Activated naive CD4-positive, alpha-beta T cell treated with anti-CD3 and anti-CD28 coated beads for 36 hours (primary cell): ENCODE measurements at places on chromosomes 7 and 10.

- DNase-seq: no peak
Measured at GRCh38 chr10:131908151-131908550, 7.3 kb downstream of the PPP2R2D start.

GRCh38 chr10:22251751-22252223 lies 34.0 kb upstream of the EBLN1 start:
- DNase-seq: peak; percentile 74

DNA sequence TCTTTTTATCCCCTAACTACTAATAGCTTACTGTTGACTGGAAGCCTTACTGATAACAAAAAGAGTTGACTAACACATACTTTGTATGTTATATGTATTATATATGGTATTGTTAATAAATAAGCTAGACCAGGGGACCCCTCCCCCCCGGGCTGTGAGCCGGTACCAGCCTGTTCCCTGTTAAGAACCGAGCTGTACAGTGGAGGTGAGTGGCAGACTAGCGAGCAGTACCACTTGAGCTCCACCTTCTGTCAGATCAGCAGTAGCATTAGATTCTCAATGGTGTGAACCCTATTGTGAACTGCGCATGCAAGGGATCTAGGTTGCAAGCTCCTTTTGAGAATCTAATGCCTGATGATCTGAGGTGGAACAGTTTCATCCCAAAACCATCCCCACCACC lies 377.0 kb downstream of the IPMK start:
- DNase-seq: no peak

GRCh38 chr10:116457488-116457887 lies 29.8 kb downstream of the PNLIPRP3 start:
- no peak for DNase-seq

DNA sequence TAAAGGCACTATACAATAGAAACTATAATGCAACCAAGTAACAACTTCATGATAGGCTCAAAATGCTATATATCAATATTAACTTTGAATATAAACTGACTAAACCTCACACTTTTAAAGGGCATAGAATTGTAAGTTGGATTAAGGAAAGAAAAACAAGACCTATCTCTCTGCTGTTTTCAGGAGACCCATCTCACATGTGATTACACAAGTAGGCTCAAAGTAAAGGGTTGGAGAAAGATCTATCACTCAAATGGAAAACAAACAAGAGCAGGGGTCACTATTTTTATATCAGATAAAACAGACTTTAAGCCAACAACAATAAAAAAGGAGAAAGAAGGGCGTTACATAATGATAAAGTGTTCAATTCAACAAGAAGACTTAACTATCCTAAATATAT lies 155.5 kb downstream of the CDK14 start:
- no peak for DNase-seq

GRCh38 chr10:103457896-103458583 lies 660 bp downstream of the CALHM1 start:
- DNase-seq: no peak

DNA sequence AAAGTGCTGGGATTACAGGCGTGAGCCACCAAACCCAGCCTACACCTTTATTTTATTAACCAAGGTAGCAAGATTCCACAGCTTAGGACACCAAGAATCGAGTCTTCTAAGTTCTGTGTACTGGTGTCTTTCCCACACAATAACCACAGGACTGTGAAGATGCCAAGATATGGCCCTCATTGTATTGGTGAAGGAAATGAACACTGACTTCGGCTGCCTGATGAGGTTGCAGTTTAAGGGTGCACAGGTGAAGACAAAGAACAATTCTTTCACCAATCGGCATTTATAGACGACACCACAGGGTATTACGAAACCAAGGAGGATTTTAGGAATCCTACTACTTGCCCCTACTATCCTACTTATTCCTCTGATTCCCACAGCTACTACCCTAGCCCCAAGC lies 47.5 kb upstream of the SVOPL start:
- DNase-seq: no peak

- DNase-seq: no peak
Measured at GRCh38 chr7:33853361-33854062, 51.8 kb upstream of the BMPER start.

DNA sequence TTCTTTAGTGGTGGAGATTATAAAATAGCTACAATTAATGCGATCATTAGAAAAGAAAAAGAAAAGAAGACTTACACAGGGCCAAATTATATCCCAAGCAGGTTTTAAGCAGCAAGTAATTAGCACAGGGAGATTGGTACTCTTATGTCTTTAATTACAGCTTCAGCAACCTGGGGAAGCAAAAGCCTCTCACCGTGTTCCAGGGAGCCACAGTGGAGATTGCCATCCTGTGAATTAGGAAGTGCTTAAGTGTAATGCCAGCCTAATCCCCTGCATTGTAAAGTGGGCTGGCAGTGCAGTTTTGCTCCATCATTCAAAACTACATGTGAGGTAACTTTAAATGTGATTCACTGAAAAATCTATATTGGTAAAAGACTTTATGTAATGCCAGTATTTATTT lies 533.5 kb upstream of the COBL start:
- DNase-seq: no peak

GRCh38 chr7:117791877-117792780 lies 81.1 kb downstream of the CTTNBP2 start:
- DNase-seq: no peak

DNA sequence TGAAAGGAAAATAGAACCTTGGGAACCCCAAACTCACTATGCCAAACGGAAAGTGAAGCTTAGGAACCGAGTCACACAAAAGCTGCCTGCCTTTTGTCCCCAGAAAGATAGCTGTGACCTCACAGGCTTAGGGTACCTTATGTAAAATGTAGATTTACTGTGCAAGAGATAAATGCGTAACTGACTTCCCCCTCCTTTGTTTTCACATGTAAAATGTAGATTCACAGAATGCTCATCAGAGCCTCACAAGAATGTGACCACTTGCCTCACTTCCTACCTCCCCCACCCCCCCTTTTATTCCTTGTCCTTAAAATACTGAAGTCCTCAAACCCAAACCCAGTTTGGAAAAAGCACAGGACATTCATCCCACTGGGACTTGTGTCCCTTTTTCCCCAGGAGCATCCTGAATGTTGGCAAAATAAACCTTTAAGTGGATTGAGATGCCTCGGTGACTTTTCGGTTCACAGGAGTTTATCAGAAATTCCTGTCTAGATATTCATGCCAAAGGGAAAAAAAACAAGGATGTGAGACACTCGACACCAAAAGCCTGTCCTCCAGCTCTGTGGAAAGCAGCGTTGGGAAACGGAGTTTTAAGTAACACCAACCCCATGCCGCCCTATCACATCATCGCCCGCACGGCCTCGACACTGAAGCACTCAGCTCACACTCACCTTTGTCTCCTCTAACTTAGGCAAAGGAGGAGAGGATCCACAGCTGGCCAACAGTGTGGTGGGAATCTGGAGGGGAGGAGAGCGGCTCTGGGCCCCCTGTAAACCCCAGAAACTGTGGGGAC lies 45.9 kb downstream of the SVIL start:
- no peak for DNase-seq

GRCh38 chr10:98323221-98324164 lies 55.5 kb upstream of the LOXL4 start:
- DNase-seq: no peak

GRCh38 chr10:76017733-76018433 lies 586.5 kb downstream of the LRMDA start:
- no peak for DNase-seq

DNA sequence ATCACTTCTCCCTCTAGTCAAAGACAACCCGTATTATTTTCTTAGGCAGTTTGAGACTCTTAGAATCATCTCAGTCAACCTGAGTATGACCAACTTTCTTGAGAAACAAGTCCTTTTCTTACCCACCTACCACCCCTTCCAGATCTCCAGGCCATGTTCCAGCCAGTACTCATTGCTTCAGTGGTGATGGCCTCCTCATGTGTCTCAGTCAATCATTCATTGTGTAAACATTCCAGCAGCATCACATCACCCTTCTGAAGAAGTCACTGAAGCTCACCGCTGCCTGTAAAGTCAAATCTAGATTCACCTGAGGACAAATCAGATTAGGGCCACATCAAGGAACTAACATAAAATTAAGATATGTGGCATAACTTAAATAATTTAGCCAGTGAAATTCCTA lies 467.2 kb upstream of the NRP1 start:
- no peak for DNase-seq

GRCh38 chr10:78292982-78293865 lies 259.6 kb downstream of the RPS24 start:
- DNase-seq: no peak

DNA sequence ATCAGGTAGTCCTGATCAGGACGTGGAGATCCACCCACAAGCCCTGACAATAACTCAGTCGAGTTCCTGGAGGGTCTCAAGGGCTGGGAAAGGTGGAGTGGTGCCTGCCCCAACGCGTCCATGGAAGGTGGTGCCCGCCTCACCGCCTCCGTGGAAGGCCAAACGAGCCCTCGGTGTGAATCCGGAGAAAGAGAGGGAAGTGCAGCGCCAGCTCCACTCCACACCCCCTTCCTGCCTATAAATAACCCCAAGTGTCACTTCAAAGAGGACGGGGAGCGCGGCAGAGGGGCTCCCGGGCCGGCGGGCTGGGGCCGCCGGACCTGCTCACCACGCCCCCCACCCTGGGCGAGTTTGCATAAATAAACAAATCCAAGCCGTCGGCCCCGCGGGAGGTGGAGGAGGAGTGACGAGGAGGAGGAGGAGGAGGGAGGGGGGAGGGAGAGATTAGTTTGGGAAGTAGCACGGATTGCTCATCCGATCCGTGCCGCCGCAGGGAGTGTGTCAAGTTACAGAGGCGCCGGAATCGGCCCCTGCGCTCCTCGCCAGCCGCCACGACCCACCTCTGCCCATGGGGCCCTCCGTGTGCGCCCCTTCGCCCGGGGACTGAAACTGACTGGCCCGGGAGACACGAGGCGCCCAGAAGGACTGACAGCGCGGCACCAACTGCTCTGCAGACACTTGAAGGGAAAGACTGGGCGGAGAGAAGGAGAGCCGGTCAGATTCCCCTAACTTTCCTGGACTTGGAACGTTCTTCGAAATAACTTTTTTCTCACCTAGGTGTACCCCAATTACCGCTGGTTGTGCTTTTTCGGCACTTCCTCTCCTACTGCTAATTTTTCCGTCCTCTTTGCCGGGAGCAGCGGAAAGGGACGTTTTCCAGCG lies at the start of gene COL13A1:
Gene COL13A1 (plus strand): TSS at position 473 of the 882 bp plus-strand sequence. CDS start 518 bp downstream, outside the sequence.
- no peak for DNase-seq

DNA sequence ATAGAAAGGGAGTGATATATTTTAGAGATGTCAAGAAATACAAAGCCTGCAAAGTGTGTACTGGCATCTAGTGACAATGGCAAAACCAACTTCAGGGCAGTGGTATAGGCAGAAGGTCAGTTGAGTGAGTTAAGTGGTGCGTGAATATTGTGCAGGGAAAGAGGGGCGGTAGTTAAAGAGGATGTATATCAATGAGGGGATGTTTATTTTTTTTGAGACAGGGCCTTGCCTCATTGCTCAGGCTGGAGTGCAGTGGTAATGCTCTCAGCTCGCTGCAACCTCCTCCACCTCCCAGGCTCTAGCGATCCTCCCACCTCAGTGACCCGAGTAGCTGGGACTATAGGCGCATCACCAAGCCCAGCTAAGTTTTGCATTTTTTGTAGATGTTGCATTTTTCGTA lies 13.8 kb downstream of the ANLN start:
- no peak for DNase-seq

DNA sequence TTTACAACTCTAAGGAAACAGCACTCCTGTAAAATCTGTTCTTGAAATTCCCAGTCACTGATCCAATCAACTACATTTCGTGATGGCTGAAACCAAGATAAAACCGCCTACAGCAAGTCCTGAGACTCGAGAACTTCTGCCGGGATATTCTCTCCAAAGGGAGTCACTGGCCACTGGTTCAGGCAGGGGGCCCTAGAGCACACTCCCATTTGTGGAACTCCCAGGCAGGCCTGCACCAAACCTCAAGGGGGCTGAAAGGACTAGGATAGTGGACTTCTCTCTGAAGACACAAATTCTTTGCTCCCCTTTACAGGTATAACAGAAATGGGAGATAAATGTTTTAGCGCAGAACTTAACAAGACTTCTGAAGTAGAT lies 16.3 kb downstream of the CYTH3 start:
- DNase-seq: no peak

DNA sequence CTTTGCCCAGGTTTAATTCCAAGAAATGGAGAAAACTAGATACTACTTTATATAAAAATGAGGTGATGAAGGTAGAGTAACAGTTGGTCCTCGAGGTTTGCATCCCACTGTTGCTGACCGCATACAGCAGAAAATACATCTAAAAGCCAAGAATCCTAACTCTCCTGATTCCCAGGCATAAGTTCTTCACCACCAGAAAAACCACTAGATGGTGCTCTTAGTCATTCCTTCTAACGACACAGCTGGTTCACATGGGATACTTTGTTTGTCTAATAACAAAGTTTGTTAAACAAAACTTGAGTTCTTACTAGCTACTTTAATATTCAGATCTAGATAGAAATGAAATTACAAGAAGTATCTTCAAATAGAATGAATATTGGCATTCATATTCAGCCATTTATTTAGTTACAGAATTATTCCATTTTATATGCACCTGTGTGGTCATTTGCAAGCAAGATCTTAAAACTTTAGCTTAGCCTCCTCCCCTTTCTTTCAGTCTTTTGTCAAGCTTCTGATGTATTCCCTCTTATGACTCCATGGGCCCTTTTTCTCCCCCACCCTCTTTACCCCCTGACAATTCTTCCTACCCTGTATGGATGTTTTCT lies 54.1 kb upstream of the CYP26C1 start:
- no peak for DNase-seq

DNA sequence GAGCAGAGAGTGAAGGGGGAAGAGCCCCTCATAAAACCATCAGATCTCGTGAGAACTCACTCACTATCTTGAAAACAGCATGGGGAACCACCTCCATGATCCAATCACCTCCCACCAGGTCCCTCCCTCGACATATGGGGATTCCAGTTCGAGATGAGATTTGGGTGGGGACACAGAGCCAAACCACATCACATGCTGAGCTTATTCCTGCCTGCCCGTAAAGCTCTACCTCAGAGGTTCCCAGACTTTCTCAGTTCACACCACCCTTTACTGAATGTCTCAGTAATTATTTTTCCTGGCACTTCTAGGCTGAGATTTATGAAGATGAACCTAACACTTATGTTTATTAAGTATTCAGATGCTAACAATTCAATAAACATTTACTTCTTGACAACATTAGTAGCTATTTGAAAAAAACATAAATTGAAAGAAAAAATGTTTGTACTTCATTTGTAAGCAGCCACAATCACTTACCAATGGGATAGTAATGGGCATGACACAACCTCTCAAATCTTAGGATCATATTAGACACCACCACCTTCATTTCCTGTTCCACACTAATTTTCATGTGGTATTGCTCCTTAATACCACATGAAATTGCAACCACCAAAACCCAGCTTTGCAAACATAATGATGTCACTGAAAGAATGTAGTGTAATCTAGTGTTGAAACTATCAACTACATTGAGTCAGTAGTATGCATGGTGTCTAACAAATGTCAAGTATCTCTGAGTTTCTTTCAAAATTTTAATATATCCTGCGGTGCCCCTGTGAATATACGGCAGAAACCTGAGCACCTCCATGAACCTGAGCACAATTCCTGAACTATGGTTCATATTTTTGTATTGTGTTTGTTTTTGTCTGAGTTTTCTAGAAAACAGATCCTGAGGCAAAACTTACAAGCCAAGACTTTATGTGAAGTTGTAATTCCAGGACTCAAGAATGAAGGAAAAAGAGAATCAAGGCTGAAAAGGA lies 4.5 kb upstream of the DGKI start:
- DNase-seq: no peak
